WTC11 (cell line): ENCODE measurements at places on chromosomes 3 and 15. TPM values are rescaled to one million over a fixed set of nuclear protein-coding genes. Genes with fewer than 3 reads are reported as not detected.
A peak's percentile ranks its signal among the peaks of the same experiment; 100 is the strongest.

Gene ADIPOQ
- not detected in 3 replicates for total RNA-seq

DNA sequence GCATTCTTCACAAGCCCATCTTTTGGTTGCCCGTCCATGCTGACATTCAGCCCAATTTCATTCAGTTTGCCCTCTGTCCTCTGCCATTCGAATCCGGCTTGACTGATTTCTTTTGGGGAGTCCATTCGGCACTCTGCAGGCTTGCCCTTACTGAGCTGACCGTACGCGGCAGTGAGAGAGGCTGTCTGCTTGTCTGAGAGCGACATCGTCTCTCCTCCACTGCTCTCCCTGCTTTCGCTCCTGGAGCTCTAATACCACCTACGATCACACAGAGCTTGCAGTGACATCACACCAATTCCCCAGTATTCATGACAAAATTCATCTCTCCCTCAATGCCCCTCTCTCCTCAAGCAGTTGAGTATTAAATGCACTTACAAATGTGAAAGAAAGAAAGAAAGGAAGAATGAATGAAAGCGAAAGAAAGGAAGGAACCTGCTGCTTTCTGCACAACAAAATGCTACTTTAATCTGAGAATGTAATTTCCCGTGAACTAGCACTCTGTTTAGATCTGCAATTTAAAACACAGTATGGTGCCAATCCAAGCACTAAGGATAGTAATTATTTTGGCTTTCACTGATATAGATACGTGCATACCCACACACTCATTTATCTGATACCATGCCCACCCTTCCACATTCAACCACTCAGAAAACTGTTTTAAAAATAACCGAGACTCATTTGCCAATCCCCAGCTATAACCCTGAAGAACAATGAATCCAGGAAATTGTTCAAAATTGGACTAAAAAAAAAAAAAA is 89.5 kb downstream of the DHX30 start:
- DNase-seq, result no peak

DNA sequence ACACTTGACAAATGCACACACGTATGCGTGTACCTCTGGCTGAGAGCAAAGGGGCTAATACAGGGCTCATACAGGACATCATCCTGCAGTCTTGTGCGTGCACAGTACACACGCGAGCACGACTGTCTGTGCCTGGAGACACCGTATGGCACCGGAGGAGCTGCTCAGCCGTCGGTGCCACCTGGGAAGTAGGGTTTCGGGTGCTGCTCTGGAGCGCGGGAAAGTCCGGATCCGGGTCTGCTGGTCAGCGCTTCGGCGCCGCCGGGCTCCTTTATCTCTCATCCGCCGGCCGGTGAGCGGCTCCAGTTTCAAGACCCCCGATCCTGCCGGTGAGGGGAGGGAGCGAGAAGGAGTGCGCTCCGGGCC is 9.3 kb downstream of the FOXL2 start:
- peak; percentile 46 for DNase-seq

Gene MCTP2
- 7.3 to 7.4 TPM (median 7.4 TPM) in 3 replicates for total RNA-seq

DNA sequence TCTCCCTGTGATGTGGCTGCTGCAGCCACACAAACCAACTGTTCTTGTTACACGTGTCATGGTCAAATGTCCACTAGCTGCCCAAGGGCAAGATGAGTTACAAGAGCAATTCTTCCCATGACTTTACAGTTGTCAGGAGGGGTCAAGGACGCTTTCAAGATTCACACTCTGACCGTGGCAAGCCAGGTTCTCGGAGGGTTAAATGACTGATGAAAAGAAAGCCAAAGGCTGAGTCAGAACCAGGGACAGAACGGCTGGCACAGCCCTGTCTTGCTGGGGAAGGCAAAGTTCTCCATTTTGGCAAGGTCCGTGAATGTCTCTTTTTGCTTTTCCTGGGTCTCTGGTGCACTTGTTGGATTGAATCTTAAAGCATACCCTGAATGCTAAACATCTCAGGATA is 364.5 kb upstream of the ICE2 start:
- DNase-seq, result no peak

Gene TTC23
- total RNA-seq, result 17.8 to 19.8 TPM (median 18.0 TPM) in 3 replicates

- no peak for DNase-seq
Observed at GRCh38 chr3:26307787-26308186, 314.8 kb upstream of the LRRC3B start.

Gene PDZRN3
- total RNA-seq, result 7.1 to 9.5 TPM (median 8.8 TPM) in 3 replicates

- no peak for DNase-seq
Observed at GRCh38 chr3:133547432-133548041, 25.9 kb upstream of the CDV3 start.

DNA sequence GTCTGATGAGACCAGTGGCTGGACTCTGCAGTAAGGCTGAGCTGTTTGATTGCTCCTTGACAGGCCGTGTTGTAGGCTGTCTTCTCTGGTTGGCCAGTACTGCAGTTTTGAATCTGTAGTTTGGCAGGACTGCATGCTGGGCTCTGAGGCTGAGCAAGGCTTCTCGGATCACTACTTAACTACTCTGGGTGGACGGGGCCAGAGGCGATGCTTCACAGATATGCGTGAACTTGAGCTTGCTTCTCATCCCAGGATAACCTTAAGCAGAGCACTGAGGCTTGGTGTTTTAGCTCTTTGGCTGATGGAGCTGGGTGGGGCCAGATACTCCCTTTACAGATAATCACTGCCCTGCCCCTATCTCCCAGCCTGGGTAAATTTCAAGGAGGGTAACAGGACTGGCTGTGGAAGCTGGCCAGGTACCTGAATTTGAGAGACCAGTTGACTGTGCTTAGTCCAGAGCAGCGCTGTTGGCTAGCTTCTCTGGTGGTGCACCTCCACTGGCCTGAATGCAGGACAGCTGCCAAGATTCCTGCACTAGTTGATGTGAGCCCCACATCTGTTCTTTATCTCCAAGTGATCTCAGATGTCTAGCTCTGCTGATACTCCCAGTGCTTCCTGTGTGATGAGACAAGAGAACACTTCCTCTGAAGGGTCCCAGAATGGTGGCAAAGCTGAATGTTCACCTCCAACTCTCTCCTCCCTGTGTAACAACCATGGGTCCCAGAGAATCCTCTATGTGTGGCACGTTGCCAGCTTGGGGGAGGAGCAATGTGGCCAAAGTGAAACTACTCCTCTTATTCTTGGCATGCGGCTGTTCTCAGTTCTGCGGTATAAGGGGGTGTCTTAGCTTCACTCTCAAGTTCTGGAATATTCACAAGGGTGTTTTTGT is 37.9 kb downstream of the RPL39L start:
- DNase-seq, result no peak

DNA sequence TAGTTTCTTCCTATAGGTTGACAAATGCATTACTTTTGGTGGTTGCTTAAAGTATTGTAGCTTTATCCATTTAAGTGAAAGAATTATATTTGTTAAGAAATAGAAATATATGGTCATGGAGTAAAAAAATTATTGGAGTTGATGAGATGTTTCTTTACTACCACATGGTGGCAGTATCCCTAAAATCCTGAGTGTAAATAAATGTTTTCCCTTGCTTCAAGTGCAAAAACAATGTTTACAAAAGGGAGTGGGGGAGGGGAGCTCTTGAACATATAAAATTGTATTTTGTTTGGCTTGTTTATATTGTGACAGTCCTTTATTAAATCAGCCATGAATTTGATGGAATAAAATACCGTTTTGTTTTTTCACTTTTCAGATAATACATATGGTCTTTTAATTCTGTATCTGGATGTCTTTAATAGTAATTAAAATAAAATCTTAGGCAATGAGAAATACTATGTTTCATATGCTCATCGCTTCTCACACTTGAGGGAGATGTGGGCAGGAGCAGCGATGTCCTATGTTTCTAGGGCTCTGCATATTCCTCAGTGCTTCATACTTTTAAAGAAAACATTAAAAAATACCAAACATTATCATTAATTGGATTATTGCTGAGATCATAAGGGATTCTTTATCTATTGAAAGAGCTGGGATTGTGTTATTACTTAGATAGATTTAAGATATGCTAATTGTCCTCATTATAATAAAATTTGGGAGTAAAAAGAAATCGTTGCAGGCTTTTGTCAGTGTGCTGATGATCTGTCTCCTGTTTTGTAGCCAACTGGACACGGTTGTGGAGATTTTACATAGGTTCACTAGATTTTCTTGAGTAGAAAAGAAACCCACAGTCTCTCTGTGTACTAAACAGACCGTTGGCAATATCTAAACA is 349.7 kb downstream of the TUSC7 start:
- no peak for DNase-seq

Gene FEZF2
- total RNA-seq, result not detected in 3 replicates

GRCh38 chr15:100790786-100791265 is 88.8 kb upstream of the ALDH1A3 start:
- no peak for DNase-seq

Gene SH3GL3
- total RNA-seq, result 7.8 to 9.2 TPM (median 8.0 TPM) in 3 replicates

- DNase-seq, result no peak
Observed at GRCh38 chr15:59339252-59339672, 33.4 kb downstream of the MYO1E start.

Gene GRK7
- not detected in 3 replicates for total RNA-seq

GRCh38 chr3:132380920-132381319 is 36.4 kb upstream of the DNAJC13 start:
- no peak for DNase-seq

- peak; percentile 66 for DNase-seq
Observed at GRCh38 chr15:97961067-97961954, 808 bp downstream of the ARRDC4 start.

- DNase-seq, result no peak
Observed at GRCh38 chr3:151166161-151166560, 36.9 kb downstream of the GPR171 start.

Gene TMEM108
- total RNA-seq, result 10.2 to 14.7 TPM (median 12.9 TPM) in 3 replicates

DNA sequence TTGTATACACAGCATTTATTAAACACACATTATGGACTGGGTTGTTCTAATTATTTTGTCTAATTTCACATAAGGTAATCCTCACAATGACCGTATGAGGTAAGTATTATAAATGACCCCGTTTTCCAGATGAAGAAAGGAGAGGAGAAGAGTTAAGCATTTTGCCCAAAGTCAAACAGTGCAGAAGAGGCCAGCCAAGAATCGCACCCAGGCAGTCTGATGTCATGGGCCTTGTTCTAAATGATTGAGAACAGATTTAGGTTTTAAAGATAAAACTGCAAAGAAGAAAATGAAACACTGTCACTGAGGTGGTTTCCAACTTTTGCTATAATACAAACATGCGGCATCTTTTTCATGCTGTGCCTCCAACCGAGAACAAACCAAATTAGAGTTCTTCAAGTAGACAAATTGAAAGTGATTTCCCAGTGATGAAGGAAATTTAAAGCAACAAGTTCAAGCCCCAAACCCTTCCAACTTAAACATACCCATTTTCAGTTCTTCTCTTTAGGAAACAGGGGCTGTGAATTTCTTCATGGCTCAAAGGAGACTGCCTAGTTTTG is 155.3 kb downstream of the THRB start:
- no peak for DNase-seq

DNA sequence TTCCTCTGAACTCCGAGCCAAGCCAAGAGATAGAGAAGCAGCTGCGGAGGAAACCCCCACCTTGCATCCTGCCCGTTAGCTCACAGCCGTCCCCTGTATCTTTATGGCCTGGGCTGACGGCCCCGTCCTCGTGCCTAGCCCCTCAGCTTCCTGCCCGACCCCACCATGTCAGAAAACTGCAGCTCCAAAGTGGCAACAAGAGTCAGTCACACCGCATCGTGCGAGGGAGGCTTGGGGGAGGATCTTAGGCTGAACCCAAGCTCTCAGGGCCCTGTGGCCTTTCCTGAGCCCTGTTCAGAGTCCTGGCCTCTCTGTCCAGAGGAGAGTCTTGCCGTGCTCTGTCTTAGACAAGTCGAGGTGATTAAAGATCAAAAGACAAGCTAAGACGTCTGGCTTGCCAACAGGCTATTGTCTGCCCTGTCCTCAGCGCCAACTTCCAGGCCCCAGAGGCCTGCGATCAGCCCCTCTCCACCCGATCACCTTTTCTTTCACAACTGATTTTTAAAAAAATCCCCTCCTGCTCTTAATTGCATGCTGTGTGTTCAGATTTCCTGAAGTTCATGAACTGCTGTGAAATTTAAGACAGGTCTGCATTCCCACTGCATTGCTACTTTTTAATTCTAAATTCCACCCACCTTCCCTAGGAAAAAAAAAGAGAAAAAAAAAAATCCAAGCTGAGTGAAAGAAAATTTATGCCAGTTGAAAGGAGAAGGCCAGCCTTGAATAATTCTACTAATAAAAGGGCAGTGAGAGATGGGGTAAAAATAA is 89.7 kb upstream of the WNT5A start:
- no peak for DNase-seq

Gene ECE2
- total RNA-seq, result 0.46 to 1.2 TPM (median 0.64 TPM) in 3 replicates

GRCh38 chr15:34248190-34248589 is 23.4 kb downstream of the EMC4 start:
- no peak for DNase-seq

Gene CHST13
- 4.1 to 6.8 TPM (median 6.4 TPM) in 3 replicates for total RNA-seq

DNA sequence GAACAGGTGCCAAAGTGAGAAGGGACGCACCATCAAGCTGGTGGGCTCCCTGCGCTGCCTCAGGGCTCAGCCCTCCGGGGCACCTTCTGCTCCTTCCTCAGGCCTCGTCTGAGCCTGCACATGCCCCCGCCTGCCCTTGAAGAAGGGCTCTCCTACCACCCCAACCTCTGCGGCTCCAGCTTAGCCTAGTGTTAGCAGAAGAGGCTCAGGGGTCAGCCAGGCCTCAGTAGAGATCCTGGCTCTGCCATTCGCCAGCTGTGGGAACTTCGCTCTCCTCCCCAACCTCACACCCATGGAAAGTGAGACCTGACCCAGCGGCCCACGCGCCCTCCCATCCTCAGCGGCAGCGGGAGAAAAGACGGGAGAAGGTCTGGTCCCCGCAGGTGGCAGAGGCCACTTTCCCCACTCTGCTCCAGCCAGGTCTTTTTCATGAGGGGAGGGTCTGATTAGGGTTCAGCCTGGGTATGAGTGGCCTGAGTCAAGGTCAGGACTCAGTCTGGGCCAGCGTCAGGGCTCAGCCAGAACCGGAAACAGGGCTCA is 8.2 kb downstream of the GRIP2 start:
- no peak for DNase-seq

Gene GADL1
- total RNA-seq, result 0.05 to 0.18 TPM (median 0.15 TPM) in 3 replicates

DNA sequence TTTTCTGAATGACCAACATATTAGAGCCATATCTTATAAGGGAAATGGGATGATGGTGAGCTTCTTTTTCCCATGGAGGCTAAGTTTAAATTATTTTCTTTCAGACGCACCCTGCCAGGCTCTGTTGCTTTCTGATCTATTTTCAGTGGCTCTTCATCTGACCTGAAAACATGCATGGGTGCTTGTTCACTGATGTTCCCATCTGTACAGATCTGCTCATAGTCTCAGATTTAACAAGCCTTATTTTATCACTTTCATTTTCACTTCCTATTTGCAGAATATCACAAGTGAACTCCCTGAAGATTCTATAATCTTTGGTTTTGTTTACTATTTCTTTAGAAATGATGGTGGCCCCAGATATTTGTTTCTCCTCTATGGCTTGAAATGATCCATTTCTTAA is 31.1 kb upstream of the SUCLG2 start:
- DNase-seq, result no peak

Gene MEX3B
- 8.5 to 8.9 TPM (median 8.8 TPM) in 3 replicates for total RNA-seq

- no peak for DNase-seq
Observed at GRCh38 chr3:111246967-111247760, 175.5 kb downstream of the NECTIN3 start.

Gene ARL6IP5
- total RNA-seq, result 28.4 to 30.8 TPM (median 29.9 TPM) in 3 replicates

GRCh38 chr15:68303560-68304436 is 26.3 kb downstream of the FEM1B start:
- no peak for DNase-seq

GRCh38 chr15:92113832-92114231 is 260.3 kb downstream of the SLCO3A1 start:
- peak; percentile 54 for DNase-seq

Gene MKRN3
- not detected in 3 replicates for total RNA-seq
